Body of pancreas (tissue), 4 donors: ENCODE measurements at places on chromosomes 7 and 10. TPM values are rescaled to one million over a fixed set of nuclear protein-coding genes. Genes with fewer than 3 reads are reported as not detected.

- H3K27ac ChIP-seq = no peak overlapping the region
- no peak overlapping the region for H3K4me3 ChIP-seq
- DNase-seq = no peak
- no peaks in the 10 kb centered on the region for H3K27me3 ChIP-seq
- no peaks in the 10 kb centered on the region for H3K4me1 ChIP-seq
- no peaks in the 10 kb centered on the region for H3K36me3 ChIP-seq
These were observed 219.4 kb upstream of the CELF2 start for GRCh38 chr10:10798102-10798863.

GRCh38 chr10:60082744-60083344 lies 176.5 kb upstream of the CCDC6 start:
- no peak for DNase-seq
- no peaks in the 10 kb centered on the region for H3K27me3 ChIP-seq

DNA sequence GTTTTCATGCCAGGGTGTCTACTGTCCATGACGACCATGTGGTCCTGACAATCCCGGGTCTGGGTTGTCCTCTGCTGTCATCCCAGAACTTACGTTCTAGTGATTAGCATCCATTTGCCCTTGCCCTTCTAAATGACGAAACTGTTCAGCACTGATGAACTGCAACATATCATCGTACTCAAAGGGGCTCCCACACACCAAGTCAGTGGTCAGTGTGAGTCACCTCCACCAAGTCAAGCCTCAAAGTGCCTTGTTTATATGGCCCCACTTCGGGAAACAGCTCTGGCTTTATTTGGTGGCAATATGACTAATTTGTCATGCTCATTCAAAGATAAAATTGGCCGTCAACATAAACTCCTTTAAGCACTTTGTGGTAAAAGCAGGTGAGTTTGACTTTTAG lies 110.7 kb downstream of the FRMD4A start:
- H3K36me3 ChIP-seq = no peaks in the 10 kb centered on the region
- H3K4me3 ChIP-seq = no peak overlapping the region
- H3K27ac ChIP-seq = no peak overlapping the region

DNA sequence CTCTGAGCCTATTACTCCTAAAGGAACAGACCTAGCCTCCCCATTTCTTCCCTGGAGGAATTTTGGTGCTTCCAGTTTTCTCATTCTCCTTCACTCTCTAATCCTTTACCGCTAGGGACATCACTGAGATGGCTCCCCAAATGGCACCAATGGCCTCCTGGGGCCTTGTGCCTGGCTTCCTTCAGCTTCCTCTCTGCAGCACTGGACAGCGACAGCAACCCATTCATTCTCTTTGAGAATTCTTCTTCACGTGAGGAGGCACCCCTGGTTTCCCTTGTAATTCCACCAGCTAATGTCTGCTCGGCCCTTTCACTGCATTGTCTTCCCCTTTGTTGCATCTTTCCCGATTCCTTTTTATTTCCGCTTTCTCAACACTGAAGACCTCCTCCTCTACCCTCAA lies 24.6 kb upstream of the KDM7A start:
- H3K4me3 ChIP-seq = no peak overlapping the region
- H3K4me1 ChIP-seq = no peaks in the 10 kb centered on the region
- no peak for DNase-seq
- H3K27me3 ChIP-seq = no peaks in the 10 kb centered on the region
- no peak overlapping the region for H3K27ac ChIP-seq

DNA sequence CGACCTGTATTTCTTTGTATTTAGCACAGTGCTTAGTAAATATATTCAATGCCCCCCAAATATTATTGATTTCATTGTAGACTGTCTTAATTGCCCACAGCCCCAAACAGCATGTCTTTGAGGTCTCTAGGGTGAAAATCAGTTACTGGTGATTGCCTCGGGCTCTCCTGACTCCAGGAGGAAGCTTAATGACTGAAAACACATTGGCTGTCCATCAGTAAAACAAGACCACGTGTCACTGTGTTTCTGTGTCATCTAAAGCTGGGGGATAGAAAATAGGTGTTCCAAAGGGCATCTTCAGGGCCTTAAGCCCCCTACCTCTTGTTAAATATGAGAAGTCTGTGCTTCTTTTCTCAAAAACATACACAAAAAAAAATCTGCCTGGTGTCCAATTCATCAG lies 67.9 kb downstream of the CACNA2D1 start:
- H3K27ac ChIP-seq = no peak overlapping the region
- DNase-seq = no peak
- H3K27me3 ChIP-seq = no peaks in the 10 kb centered on the region
- no peak overlapping the region for H3K4me3 ChIP-seq
- H3K36me3 ChIP-seq = no peaks in the 10 kb centered on the region

DNA sequence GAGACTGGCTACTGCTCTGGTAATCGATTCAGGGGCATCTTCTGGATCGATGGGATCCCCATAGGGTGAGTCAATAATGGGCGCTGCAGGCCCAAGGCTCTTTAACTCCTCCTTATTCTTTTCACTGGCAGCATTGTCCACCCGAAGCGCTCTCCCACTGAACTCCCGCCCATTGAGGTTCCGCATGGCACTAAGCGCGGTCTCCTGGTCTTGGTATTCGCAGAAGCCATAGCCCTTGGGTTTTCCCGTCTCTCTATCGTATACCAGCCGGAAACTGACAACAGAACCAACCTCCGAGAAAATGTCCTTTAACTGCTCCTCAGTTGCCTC lies 285 bp downstream of the CSTF2T start:
- DNase-seq = no peak
- H3K36me3 ChIP-seq = no peaks in the 10 kb centered on the region
- peak overlapping the region; percentile 99 for H3K27ac ChIP-seq
- H3K27me3 ChIP-seq = no peaks in the 10 kb centered on the region

GRCh38 chr10:93745408-93746065 lies 12.2 kb upstream of the LGI1 start:
- H3K4me1 ChIP-seq = no peaks in the 10 kb centered on the region
- H3K27me3 ChIP-seq = no peaks in the 10 kb centered on the region
- H3K27ac ChIP-seq = no peak overlapping the region

DNA sequence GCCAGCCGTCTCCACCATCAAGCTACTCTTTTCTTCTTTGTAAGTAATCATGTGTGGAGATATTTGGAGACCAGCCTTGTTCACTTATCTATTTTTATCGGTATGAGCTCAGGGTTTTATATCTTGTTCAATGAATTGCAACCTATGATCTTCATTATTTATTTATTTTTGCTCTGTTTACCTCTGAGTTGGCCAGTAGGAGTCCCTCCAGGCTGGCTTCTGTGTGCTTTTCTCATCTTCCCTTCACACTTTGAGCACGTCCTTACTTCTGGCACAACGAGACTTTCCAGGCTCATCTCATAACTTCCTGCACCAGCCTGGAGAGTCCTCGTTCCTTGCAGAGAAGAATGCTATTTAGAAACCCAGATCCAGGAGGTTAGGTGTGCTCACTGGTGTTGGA lies 375.8 kb upstream of the PODXL start:
- no peak for DNase-seq
- no peak overlapping the region for H3K27ac ChIP-seq
- no peaks in the 10 kb centered on the region for H3K36me3 ChIP-seq
- H3K27me3 ChIP-seq = no peaks in the 10 kb centered on the region
- H3K4me1 ChIP-seq = no peaks in the 10 kb centered on the region

GRCh38 chr7:100817097-100817496 lies 10.2 kb downstream of the EPHB4 start:
- H3K27ac ChIP-seq = no peak overlapping the region
- no peaks in the 10 kb centered on the region for H3K4me1 ChIP-seq
- no peak for DNase-seq
- peaks cover 25% of the 10 kb centered on the region for H3K36me3 ChIP-seq
- H3K27me3 ChIP-seq = no peaks in the 10 kb centered on the region
- no peak overlapping the region for H3K4me3 ChIP-seq

DNA sequence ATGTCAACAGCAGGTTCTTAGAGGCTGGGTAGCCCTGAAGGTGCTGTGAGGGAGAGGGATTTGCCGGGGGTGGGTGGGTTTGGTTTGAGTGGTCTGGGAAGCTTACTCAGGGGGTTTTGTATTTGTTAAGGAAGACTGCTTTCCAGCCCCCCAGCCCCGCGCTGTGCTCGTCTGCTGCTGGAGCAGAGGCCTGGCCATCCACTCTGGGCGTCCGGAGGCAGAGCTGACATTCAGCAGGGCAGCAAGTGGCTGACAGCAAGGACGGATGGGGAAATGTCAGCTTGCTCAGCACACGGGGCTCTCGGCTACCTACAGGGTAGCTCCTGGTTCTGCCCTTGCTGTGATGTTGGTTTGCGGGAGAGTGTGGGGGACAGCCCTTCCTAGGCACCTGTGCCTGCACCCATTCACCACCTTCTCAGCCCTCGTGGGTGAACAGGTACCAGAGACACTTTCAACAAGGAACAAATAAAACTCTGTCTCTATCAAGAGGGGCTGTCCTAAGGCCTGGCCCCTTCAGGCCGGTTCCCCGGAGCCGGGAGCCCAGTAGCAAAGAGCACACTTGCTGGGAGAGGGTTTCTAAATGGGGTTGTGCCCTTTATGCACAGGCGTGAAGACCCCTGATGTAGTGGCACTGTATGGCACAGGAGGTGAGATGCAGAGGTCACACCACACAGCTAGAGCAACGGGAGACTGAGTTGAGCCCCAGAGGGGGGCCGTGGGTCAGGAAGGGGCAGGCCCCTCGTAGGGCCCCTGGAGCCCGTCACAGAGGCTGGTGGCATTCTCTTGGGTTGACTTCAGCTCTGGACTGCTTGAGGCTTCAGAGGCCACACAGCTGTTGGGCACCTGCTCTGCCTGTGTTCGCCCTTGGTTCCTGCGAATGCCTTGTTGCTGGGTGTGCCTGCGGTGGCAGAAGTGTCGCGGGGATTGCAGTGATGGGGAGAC lies 72.2 kb upstream of the SHH start:
- no peak overlapping the region for H3K27ac ChIP-seq
- no peak overlapping the region for H3K4me3 ChIP-seq
- H3K27me3 ChIP-seq = no peaks in the 10 kb centered on the region
- no peaks in the 10 kb centered on the region for H3K36me3 ChIP-seq
- no peaks in the 10 kb centered on the region for H3K4me1 ChIP-seq

GRCh38 chr10:36500266-36500665 lies 625.1 kb upstream of the ANKRD30A start:
- no peak overlapping the region for H3K27ac ChIP-seq
- no peak overlapping the region for H3K4me3 ChIP-seq
- H3K36me3 ChIP-seq = no peaks in the 10 kb centered on the region
- no peaks in the 10 kb centered on the region for H3K27me3 ChIP-seq

GRCh38 chr10:125155101-125155500 lies 5.3 kb downstream of the CTBP2 start:
- no peaks in the 10 kb centered on the region for H3K27me3 ChIP-seq
- peaks cover 77% of the 10 kb centered on the region for H3K4me1 ChIP-seq
- peak overlapping the region; percentile 100 for H3K27ac ChIP-seq
- no peak overlapping the region for H3K4me3 ChIP-seq
- DNase-seq = no peak
- H3K36me3 ChIP-seq = no peaks in the 10 kb centered on the region

GRCh38 chr7:75915416-75916156 lies 631 bp downstream of the POR start:
- peaks cover 29% of the 10 kb centered on the region for H3K4me1 ChIP-seq
- H3K4me3 ChIP-seq = peak overlapping the region; percentile 72
- H3K36me3 ChIP-seq = no peaks in the 10 kb centered on the region
- peak overlapping the region; percentile 73 for H3K27ac ChIP-seq

- no peak overlapping the region for H3K4me3 ChIP-seq
- H3K27ac ChIP-seq = no peak overlapping the region
- DNase-seq = no peak
- H3K4me1 ChIP-seq = no peaks in the 10 kb centered on the region
- H3K27me3 ChIP-seq = no peaks in the 10 kb centered on the region
- no peaks in the 10 kb centered on the region for H3K36me3 ChIP-seq
These were observed 97.8 kb upstream of the MPP7 start for GRCh38 chr10:28400681-28401080.

- no peaks in the 10 kb centered on the region for H3K36me3 ChIP-seq
- no peak overlapping the region for H3K27ac ChIP-seq
- H3K4me3 ChIP-seq = no peak overlapping the region
- H3K27me3 ChIP-seq = no peaks in the 10 kb centered on the region
- no peak for DNase-seq
These were observed 279.7 kb downstream of the ADRA2A start for GRCh38 chr10:111356571-111356970.

DNA sequence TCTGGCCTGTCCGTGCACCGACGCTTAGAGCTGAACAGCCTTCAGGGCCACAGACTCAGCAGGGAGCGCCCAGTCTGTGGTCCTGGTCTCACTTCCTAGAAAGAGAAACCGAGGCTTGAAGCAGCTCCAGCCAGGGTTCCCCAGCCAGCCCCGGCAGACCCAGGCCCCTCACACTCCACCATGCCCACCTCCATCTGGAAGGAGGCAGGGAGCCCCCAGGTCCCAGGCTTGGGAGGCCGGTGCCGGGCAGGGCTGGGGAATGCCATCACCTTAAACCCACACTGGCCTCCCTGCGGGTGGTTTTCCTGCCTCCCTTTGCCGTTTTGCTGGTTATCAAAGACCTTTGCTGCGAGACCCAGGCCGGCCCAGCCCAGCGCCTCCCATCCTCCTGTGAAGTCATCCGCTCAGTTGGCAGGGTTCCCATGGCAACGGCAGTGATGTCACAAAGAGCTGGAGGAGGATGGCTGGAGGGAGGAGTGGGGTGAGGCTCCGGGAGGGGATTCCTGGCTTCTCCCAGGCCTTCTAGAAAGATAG lies 24.0 kb downstream of the ELFN1 start:
- no peaks in the 10 kb centered on the region for H3K36me3 ChIP-seq
- no peak overlapping the region for H3K4me3 ChIP-seq
- DNase-seq = peak; percentile 22
- H3K4me1 ChIP-seq = peaks cover 15% of the 10 kb centered on the region

GRCh38 chr7:89334797-89335196 lies 539.3 kb upstream of the TEX47 start:
- H3K4me1 ChIP-seq = no peaks in the 10 kb centered on the region
- H3K27me3 ChIP-seq = no peaks in the 10 kb centered on the region
- H3K36me3 ChIP-seq = no peaks in the 10 kb centered on the region
- H3K27ac ChIP-seq = no peak overlapping the region

DNA sequence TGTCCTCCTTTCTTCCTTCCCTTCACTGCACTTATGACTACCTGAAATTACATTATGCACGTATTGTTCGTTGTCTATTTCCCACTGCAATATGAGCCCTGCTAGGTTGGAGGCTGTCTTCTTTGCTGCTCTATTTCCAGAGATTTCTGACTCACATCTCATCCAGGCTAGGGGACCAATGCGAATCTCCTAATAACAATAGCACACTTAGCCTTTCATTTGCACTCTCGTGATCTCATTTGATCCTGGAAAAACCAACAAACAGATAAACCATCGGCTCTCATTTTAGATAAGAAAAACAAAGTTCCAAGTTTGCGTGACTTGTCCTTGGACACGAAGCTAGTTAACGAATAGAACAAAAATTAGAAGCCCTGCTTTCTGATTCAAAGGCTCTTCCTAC lies 1.4 kb downstream of the ZNF438 start:
- no peak for DNase-seq
- no peaks in the 10 kb centered on the region for H3K36me3 ChIP-seq
- H3K4me1 ChIP-seq = peaks cover 11% of the 10 kb centered on the region
- no peaks in the 10 kb centered on the region for H3K27me3 ChIP-seq
- H3K27ac ChIP-seq = no peak overlapping the region
- no peak overlapping the region for H3K4me3 ChIP-seq

SEMA3A gene
- total RNA-seq = 0.33 TPM

A1CF gene
- total RNA-seq = 7.8 TPM

BCL7B gene
- 90.0 TPM for total RNA-seq

PDZD7 gene
- 0.52 TPM for total RNA-seq

LBX1 gene
- total RNA-seq = not detected

FAM20C gene
- total RNA-seq = 26.0 TPM

C10orf105 gene
- total RNA-seq = not detected

MYL10 gene
- total RNA-seq = not detected

CDNF gene
- total RNA-seq = 15.3 TPM

OPALIN gene
- not detected for total RNA-seq

DNAH11 gene
- 0.99 TPM for total RNA-seq

SEC31B gene
- 6.5 TPM for total RNA-seq

C7orf25 gene
- total RNA-seq = 4.9 TPM

OR6V1 gene
- not detected for total RNA-seq
